T-helper 1 cell (primary cell): ENCODE measurements at places on chromosomes 3 and 15.

- no peak for DNase-seq
Observed at GRCh38 chr15:42921342-42921731, 759 bp upstream of the TTBK2 start.

GRCh38 chr15:85280203-85280602 is 100.2 kb upstream of the AKAP13 start:
- no peak for DNase-seq

GRCh38 chr3:79994397-79994796 is 226.6 kb upstream of the ROBO1 start:
- DNase-seq: no peak

GRCh38 chr3:44596621-44597020 is 11.9 kb downstream of the ZNF660 start:
- DNase-seq: no peak

DNA sequence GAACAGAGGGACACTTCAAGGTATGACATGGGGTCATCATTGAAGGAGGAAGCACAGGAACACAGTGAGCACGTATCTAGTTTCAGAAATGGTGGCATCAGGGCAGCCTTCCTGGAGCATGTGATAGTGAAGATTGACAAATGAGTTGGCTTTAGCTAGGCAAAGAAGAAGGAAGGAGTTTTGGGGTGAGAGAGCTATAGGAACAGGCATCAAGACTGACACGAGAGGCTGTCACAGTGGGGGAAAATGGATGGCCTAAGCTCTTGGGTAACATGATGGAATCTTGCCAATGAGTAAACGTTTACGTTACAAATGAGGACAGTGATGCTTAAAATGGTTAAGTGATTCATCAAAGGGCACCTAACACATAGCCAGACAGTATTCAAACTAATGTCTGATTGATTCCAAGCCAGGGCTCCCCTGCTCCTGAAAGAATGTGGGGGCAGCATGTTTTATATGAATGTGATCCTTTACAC is 23.1 kb upstream of the GPR171 start:
- no peak for DNase-seq

- DNase-seq: no peak
Observed at GRCh38 chr3:194620196-194620595, 13.0 kb downstream of the TMEM44 start.

- no peak for DNase-seq
Observed at GRCh38 chr3:66322436-66322835, 101.6 kb downstream of the SLC25A26 start.

- no peak for DNase-seq
Observed at GRCh38 chr15:31050953-31051352, 50.6 kb downstream of the TRPM1 start.

DNA sequence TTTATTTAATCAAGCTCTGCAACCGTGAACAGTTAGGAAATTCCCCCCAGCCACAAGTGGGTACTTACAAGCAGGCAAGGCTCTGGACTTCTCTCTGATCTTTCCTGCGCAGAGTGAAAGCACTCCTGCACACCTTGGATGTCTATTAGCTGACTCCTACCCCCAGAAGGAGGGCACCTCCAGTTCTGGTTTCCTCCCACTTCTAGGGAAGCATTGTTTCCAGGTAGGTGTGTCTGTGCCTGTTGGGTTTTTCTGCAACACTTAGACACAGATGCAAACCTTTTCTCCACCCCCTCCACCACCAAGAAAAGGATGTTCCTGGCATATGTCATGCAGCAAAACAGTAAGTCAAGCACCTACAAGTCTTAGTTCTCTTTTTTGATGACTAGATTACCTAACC is at the start of gene ZBED2:
Gene ZBED2, minus strand, starts transcription at position 115 of the 400 bp plus-strand sequence. CDS start 1,145 bp downstream, outside the sequence.
- DNase-seq: no peak
